ENCODE measurements at places on chromosomes 1 and 21.

- DNase-seq, result no peak
Observed at GRCh38 chr1:2258996-2259395, 30.9 kb downstream of the SKI start.

- DNase-seq, result no peak
Observed at GRCh38 chr21:41361786-41362604, at the start of gene MX2. Gene MX2, plus strand, starts transcription at chr21:41362027. Its CDS starts 14,880 bp downstream, at chr21:41376907.

- no peak for DNase-seq
Observed at GRCh38 chr1:203667616-203668015, 41.0 kb downstream of the ATP2B4 start.

GRCh38 chr1:6208723-6209660, 3.1 kb downstream of the RNF207 start:
- DNase-seq, result peak; percentile 43

DNA sequence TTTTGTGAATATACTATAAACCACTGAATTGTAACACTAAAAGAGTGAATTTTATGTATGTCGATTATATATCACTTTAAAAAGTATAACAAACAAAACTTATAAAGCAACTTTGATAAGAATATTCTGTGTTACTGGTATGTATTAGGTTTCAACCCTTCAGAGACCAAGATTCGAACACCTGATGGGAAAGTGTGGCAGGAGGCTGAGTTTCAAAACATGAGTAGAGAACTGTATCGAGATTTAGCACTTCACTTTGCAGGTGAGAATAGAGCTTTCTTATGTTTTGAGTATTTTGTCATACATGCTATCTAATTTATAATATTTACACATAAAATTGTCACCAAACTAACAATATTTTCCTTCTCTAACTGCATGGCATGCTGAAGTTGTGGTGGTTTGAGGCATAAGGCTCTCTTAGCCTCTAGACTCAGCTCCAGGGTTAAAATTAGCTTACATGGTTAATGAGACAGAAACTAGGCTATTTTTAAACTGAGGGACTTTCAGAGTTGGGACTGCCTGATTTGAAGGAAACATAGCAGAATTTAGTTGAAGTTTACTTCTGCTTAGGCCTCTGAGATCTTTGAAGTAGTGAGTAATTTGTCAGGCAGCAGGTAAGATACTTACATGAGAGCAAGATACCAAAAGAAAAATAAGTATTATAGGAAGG, 48.6 kb downstream of the CEP350 start:
- DNase-seq, result no peak

DNA sequence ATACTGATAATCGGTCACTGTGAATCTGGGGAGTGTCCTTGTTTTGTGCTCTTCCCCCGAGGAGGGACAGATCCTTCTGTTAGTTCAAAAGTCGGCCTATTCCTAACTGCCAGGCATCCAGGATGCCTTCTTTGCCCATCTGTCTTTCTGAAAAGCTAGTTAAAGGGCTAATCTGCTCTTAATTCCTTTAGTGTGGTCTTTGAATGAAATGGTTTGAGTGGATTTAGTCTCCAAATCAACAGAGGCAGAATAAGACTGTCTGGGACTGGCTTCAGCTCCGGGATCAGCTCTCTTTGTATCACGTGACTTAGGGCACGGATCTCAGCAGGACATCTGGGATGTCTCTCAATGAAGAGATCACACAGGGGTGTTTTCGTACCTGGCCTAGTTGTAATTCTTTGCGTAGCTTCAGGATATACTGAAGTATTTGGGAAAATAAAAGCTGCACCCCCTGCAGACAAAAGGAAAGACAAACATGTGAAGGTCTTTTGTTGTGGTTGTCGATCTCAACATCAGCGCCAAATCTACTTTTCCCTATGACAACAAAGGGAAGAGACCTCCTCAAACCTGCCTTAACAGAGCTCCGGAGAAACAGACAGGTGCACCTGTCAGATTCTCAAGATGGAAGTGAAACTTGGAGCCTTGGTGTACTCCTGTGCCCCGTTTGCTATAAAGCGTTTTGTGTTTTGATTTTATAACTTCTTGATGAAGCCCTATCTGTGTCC, 97.9 kb downstream of the ERG start:
- no peak for DNase-seq

DNA sequence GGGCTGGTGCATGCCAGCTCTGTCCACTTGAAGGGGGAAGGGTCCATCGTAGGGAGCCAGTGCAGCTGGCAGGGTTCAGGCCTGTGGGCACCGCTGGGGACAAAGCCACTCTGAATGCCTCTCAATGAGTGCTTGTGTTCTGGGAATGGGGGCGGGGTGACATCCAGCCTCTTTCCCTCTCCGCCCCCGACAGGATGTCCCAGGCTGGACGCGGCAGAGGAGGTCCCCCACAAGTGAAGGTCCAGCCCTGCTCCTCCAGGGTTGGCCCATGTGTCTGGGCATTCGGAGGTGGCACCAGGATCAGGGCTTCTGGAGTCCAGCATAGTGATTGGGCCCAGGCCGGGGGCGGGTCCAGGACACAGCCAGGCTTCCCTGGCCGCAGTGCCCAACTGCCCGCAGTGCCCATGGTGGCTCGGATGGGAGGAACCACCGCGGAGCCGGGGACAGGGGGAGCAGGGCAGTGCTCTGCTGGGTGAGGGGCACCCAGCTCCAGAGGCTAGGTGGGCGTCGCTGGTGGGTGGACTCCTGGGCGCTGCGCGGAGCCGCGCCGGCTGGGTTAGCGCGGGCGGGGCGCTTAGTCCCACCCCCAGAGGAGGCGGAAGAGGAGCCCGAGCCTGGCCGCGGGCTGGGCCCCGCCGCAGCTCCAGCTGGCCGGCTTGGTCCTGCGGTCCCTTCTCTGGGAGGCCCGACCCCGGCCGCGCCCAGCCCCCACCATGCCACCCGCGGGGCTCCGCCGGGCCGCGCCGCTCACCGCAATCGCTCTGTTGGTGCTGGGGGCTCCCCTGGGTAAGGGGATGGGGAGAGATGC, at the start of gene SHISA4:
TSS of gene SHISA4 (plus strand) at position 617 of the 808 bp plus-strand sequence. CDS start at position 714, 97 bp downstream.
- DNase-seq, result peak; percentile 94

DNA sequence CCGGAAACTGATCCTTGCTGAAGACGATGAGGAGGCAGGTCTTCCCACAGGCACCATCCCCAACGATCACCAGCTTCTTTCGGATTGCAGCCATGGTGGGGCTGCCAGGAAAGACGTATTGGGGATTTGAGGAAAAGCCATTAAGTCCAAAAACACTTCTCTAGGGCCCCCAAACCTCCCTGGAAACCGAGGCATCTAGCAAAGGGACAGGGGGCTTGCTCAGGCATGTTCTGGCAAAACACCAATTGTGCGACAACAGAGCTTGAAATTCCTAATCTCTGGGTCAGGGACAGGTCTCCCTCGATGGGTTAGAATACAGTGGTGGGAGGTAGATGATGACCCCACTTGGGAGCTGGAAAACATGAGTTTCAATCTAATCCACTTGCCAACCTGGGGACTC, 3.2 kb downstream of the RHOC start:
- no peak for DNase-seq

- peak; percentile 69 for DNase-seq
Observed at GRCh38 chr1:211654838-211655787, 20.3 kb downstream of the NEK2 start.

DNA sequence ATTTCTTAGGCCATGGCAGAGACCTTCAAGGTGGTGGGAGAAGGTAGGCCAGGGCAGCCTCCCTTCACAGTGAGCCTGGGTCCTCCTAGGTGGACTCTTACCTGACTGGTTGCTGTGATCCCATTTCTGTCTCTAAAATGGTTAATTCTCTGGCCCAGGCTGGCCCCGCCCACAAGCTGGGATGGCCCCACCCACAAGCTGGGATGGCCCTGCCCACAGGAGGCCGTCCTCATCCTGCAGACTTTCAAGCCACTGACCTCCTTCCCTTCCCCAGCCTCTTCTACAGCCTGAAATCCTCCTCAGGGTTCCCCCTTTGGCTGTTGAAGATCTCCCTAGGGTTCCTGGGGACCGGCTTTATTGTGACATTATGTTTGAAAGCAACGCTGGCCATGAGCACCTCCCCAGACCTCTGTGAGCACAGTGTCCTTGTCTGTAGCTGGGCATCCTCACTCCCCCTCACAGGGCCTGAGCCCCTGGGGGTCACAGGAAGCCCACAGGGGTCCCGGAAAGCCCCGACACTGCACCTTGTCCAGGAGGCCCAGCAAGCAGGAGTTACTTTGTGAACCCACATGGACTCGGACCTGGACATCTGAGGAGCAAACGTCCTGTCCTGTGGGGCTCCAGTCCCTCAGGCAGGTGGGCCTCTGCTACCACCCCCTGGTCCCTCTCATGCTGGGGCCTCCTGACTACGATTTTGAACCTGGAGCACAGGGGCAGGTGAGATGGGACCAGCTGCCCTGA, 621.7 kb downstream of the MATN1 start:
- DNase-seq, result no peak
